ENCODE measurements at places on chromosomes 7 and 10.
A peak's percentile ranks its signal among the peaks of the same experiment; 100 is the strongest.

DNA sequence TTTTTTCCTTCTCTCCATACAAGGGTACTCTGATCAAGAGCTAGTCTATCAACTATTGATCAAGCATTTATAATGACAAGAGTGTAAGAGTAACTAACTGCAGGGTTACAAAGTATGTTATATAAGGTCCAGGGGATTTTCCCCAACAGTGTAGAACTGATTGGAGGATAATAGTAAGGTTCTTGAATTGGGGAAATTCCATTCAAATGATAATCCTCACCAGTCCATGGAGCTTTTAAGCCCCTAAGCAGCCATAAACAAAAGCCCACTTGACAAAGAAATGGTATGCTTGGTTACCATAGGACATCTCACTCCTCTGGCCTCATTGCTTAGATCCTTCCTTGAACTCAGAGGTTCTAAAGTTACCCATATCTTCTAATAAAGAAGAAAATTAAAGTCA lies 8.2 kb downstream of the YME1L1 start:
- no peak for DNase-seq

GRCh38 chr10:100014071-100014762 lies 4.5 kb upstream of the DNMBP start:
- DNase-seq, result no peak

DNA sequence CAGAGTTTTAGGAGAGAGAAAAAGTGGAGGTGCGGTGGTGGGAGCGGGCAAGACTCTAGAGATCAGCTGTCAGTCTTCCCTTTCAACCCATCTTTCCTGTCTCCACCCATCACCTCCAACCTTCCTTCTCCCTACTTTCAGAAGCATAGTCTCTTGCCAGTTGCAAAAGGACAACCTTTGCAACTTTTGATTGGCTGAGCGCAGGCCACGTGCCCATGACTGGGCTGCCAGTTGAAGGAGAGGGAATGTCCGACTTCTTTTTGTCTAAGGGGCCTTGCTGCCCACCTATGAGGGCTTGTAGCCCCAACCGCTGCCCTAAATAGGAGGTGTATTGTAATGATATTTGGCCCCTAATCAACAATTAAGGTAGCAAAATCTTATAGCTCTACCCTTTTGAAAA lies 12.6 kb downstream of the CYP26A1 start:
- no peak for DNase-seq

DNA sequence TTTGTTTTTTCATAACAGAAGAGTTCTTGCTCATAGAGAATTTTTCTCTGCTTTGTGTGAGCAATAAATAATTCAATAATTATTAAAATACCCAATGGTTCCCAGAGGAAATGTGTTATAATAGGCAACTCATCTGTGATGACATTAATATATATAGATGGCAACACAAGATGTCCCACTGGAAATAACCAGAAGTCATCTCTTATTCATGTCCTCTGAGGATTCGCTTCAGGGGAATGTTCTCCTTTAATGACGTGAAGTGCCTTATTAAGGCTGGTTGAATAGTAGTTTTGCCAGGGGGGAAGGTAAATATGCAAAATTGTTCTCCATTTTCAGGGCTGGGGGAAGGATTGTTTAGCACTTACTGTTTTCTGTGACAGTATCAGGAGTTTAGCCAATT lies 3.1 kb downstream of the SLC39A12 start:
- no peak for DNase-seq

GRCh38 chr7:93728292-93728691 lies 153.8 kb upstream of the CALCR start:
- no peak for DNase-seq

GRCh38 chr7:3326246-3326645 lies 25.2 kb downstream of the SDK1 start:
- no peak for DNase-seq

- DNase-seq, result no peak
Observed at GRCh38 chr7:80499350-80499953, 12.4 kb downstream of the GNAT3 start.

GRCh38 chr10:87661861-87662785 lies 2.4 kb downstream of the PAPSS2 start:
- no peak for DNase-seq

DNA sequence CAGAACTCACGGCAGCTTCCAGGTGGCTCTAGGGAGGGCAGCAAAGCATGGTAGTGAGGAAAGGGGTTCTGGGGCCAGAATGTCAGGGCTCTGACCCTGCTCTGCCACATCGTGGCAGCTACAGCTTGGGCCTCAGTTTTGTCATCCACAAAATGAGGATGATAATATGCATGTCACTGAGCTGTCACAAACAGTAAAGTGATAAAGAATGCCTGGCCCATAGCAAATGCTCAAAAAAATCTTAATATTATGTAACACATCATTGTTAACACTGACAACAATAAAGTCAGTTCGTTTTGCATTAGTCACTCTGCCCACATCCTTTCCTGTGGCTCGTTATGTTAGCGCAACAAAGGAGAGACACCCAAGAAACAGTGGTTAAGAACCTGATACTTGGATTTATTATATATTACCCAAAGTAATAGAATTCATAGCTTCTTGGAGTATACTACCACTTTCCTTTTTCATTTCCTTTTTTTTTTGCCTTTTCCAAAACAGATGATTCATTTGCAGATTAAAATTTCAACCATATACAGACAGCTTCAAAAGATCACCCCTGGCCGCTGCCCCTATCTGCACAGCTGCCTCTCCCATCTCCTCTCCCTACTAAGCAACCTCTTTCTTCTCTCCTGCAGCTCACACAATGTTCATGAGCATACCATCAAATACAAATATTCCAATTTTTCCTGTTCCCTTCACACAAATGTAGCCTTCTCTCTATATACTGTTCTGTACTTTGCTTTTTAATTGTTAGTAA lies 45.5 kb upstream of the DDC start:
- DNase-seq, result no peak

DNA sequence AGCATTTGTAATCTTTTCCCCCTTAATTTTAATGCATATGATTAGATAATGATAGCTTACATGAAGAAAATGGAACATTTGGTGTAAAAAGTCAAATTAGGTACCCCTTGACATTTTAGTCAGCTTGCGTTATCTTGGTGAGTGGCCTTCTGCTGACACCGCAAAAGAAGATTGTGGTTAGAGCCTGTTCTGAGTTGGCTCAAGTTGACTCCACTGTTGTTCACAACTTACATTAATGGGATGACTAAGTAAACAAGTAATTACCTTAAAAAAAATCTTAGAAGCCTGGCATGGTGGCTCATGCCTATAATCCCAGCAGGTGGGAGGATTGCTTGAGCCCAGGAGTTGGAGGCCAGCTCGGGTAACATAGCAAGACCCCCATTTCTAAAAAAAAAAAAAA lies 24.2 kb downstream of the TRRAP start:
- DNase-seq, result no peak

- peak; percentile 69 for DNase-seq
Observed at GRCh38 chr7:99380823-99381663, 6.5 kb downstream of the ARPC1B start.

DNA sequence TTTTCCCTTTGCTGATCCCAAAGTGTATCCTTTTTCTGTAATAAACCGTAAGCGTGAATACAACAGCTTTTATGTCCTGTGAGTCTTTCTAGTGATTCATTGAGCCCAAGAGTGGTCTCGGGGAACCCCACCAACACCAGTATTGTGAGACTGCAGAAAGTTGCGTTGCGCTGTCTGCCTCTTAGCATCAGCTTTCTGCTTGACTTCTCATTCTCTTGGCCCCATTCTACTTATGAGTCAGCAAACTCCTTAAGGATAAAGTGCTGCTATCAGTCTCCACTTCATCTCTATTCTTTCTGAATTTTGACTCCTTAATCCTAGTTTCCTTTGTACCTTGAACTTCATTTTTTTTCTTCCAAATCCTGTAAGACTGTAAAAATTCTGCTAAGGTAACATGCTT lies 184.3 kb upstream of the MBL2 start:
- no peak for DNase-seq

GRCh38 chr10:26214551-26215395 lies 1.8 kb upstream of the GAD2 start:
- no peak for DNase-seq

DNA sequence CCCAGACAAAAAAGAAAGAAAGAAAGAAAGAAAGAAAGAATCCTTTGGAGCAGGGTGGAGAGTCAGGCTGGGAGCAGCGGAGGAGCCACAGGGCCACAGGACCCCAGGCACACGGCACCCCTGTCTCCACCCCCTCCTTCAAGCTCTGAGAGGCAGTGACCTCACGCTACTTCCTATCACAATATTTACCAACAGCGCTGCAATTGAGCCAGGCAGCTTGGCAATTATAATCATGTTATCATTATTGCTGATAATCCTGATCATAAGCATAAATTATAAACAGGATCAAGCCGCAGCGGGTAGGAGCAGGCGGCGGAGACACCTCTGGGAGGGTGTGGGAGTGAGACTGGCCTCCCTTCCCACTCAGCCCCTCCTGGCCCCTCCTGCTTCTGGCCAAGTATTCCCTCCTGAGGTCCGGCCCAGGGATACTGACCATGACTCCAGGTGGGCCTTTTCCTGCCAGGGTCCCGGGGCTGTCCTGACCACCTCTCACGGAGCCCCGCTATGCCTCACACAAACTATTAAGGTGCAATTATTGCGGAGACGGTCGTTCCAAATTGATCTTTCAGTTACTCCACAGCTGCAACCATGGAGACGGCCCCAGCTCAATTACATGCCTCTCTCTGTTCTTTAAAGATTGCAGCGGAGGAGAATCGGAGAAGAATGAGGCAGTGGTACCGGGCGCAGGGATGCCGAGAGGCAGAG lies 10.0 kb upstream of the GTF2IRD1 start:
- no peak for DNase-seq

DNA sequence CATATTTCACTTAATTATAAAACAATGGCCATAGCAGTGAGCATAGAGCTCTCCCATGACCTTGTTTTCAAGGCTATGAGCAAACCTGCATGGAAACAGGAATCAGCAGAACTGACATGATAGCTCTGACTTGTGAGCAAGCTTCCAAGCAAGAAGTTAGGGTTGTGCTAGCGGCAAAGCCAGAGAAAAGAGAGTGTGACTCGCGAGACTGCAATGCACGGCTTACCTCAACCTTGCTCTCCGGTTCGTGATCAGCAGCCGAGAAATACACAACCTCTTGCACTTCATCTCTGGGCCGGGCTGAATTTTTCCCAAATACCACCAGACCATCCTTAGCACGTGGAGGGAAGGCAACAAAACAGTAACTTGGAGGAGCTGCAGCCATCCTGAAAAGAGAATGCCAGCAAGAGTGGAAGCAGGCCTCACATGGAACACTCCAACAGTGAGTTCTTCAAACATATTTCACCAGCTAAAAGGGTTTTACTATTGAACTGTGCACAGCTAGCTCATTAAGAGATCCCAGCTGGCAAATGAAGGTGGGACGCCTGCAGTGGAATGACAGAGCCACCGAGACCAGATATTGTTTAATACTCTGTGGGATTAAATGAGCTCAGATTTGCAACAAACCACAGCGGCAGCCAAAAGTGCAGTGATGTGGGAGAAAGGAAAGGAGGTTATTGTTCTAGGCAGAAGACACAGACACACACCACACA lies 20.8 kb downstream of the SCRN1 start:
- no peak for DNase-seq

DNA sequence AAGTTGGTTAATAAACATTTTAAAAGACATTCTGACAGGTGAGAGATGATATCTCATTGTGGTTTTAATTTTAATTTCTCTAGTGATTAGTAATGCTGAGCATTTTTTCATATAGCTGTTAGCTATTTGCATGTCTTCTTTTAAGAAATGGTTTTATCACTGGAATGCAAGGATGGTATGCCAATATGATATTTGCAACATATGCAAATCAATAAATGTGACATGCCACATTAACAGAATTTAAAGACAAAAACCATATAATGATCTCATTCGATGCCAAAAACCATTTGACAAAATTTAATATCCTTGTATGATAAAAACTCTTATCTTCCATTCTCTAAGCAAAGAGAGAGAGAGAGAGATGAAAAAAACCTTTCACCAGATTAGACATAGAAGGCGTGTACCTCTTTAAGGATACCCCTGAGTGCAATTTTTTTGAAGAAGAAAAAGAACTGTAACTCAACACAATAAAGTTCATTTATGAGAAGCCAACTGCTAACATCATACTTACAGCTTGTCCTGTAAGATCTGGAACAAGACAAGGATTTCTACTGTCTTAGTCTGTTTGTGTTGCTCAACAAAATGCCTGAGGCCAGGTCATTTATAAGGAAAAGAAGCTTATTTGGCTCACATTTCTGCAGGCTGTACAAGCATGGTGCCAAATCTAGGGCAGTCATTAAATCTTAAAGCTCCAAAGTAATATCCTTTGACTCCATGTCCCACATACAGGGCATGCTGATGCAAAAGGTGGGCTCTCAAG lies 39.7 kb upstream of the ZMYND11 start:
- no peak for DNase-seq

DNA sequence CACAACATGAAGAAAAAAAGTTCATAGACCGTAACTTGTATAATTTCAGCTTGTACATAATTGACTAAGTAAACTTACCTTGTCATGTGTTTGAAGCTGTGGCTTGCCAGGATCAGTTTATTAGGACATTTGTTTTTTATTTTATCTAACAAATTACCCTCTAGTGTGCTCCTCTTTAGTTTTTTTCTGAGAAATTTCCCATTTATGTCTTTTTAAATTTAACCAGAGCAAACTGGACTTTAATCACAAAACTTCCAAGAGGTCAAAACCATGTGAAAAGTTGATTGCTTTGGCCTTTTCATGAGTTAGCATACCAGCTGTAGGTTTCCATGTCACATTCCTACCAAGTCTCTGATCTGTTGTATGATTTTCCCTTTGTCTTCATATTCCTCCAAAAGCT lies 42.5 kb downstream of the ZRANB1 start:
- DNase-seq, result no peak

DNA sequence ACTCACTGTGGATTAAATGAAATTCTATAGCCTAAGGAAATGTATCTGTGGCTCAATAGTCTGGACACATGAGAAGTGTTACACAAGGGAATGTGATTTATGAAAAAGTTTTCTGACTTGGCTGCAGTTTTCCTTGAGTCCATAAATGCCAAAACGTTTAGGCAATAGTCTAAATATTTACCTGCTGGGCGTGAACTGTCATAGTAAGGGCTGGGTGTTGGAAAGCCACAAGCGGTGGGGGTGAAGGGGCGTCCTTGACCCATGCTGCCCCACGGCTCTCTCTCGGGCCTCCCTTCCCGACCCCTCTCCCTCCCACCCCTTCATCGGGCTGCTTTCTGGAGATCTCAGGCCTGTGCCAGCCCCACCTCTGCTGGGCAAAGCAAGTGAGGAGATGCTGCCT lies 223.7 kb downstream of the BUB3 start:
- no peak for DNase-seq

DNA sequence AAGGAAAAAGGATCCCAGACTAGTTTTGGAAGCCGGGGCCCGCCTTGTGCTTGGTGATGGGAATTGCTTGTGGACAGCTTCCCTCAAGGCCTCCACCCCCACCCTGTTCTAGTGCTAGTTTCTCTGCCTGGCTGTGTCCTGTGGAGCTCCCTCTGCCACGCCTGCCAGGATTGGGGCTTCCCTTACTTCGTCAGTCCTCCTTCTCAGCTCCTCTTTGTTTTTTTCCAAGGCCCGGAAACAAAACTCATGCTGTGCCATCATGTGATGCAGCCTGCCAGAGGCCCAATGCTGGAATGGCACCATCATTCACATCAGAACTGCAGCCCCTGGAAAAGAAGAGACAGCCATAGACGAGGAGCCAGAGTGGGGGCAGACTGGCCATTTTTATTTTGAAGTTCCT lies 11.2 kb downstream of the YKT6 start:
- no peak for DNase-seq

- DNase-seq, result no peak
Observed at GRCh38 chr7:41367967-41368882, 334.7 kb downstream of the INHBA start.

- no peak for DNase-seq
Observed at GRCh38 chr10:47254611-47255010, 45.4 kb upstream of the GDF10 start.

All from stimulated activated CD4-positive, alpha-beta T cell treated with anti-CD3 and anti-CD28 coated beads, TNF-alpha, amount 100 ng/mL, for 1 hour (primary cell).